ENCODE measurements at places on chromosomes 12 and 14. TPM values are rescaled to one million over a fixed set of nuclear protein-coding genes. Genes with fewer than 3 reads are reported as not detected.

The KCNH5 gene
- not detected for total RNA-seq

The MFAP5 gene
- total RNA-seq, result 0.61 TPM

DNA sequence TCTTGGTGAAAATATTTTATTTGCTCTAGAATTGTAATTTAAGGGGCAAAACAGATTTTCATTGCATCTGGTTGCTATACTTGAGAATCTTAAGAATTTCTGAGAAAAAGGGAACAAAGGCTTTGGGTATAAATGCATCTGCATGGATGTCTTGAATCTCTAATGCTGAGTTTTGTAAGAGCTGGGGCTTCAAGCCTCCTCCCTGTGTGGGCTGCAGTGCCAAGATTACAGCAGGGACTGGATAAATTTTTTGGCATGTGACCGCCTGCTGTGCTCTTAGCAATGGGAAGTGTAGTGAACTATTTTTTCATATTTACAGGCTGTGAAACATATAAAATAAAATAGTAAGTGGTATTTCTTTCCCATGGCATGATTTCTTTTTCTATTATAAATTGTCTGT, 70.0 kb downstream of the SLC38A6 start:
- H3K4me1 ChIP-seq, result no peaks in the 10 kb centered on the region
- DNase-seq, result no peak
- no peaks in the 10 kb centered on the region for H3K36me3 ChIP-seq
- no peak overlapping the region for H3K4me3 ChIP-seq

- H3K4me1 ChIP-seq, result no peaks in the 10 kb centered on the region
- no peaks in the 10 kb centered on the region for H3K27me3 ChIP-seq
- no peaks in the 10 kb centered on the region for H3K36me3 ChIP-seq
- no peak overlapping the region for H3K27ac ChIP-seq
Observed at GRCh38 chr12:104738331-104738730, 219.8 kb downstream of the SLC41A2 start.

DNA sequence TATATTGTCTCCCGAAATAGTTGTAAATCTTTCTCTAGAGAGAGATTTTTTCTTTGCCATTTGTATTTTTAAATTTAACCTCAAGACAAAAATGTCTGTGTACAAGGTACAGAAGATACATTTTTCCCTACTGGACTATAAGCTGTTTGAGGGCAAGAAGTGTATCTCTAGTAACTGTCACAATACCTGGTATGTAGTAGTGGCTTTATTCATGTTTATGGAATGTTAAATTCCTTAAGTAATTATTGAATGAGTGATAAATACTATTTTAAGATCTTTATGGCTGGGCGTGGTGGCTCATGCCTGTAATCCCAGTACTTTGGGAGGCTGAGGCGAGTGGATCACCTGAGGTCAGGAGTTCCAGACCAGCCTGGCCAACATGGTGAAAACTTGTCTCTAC, 24.4 kb upstream of the CDK17 start:
- no peaks in the 10 kb centered on the region for H3K4me1 ChIP-seq
- no peak overlapping the region for H3K27ac ChIP-seq
- DNase-seq, result no peak
- H3K27me3 ChIP-seq, result no peaks in the 10 kb centered on the region
- H3K36me3 ChIP-seq, result no peaks in the 10 kb centered on the region
